ENCODE measurements at places on chromosomes 2 and 18.

DNA sequence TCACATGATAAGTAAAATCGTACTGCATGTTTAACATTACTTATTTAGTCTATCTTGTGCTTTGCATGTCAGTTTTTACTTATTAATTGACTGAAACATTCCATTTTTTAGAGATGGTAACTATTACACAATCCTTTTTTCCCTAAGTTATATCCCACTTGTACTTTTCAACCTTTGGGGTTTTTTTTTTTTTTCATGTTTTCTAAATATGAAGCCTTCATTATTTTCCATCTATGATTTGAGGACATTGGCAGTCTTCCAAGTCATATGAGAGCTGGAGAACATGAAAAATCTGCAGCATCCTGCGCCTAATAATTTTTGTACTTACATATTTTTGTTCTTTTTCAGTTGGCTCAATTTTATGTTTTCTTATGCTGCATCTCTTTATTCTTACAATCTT lies 113.9 kb downstream of the MYO1B start:
- DNase-seq: no peak

GRCh38 chr2:383888-384287 lies 96.0 kb upstream of the ALKAL2 start:
- DNase-seq: no peak

DNA sequence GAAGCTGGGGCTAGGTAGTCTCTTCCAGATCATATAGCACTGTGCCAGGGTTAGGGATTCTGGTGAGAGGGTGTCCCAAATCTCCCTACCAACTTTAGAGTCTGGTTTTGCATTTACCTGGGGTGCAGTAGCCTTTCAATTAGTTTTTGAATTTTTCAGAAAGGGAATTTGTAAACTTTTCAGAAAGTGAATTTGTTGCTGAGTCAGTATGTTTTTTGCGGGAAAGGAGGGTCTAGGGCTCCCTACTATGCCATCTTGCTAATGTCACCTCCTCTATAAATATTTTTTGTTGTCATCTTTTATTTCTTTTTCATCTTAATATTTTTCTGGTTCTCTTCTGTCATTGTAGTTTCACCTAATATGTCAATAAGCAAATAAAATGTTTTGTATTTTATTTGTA lies 95.8 kb upstream of the FAM98A start:
- DNase-seq: no peak

GRCh38 chr2:212845941-212846340 lies 305.5 kb downstream of the IKZF2 start:
- DNase-seq: no peak

GRCh38 chr2:62822549-62822948 lies 117.0 kb downstream of the EHBP1 start:
- no peak for DNase-seq

- DNase-seq: no peak
Measured at GRCh38 chr2:118249531-118249930, 161.3 kb downstream of the INSIG2 start.

- DNase-seq: no peak
Measured at GRCh38 chr2:29238497-29238896, 123.3 kb downstream of the CLIP4 start.

DNA sequence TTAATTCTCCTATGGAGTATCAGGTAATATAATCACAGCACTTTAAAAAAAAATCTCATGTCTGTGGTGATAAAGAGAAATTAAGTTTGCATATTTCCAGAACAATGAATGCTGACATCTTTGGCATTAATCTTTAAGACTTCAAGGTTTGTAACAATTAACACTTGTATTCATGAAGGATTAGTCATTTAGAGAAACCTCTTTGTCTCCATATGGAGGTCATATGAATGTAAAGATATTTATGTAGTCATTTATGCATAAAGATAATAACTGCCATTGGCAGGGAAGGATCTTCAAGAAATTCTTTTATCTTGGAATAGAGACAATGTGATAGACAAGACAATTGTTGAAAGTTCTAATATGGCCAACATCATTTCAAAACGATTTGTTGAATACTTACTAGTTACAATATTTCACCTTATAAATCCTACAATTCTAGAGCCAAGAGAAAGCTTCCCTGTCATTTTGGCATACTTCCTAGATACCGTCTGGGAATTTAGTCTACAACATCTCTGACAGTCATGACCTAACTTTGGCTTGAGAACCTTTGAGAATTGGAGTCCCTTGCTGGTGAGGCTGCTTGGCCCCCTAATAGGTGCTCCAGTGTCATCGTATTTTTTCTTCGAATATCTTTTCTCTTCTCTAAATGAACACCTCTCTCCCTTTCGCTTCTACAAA lies 33.6 kb downstream of the RASGRP3 start:
- DNase-seq: no peak
